ENCODE measurements at places on chromosomes 11 and 22. TPM values are rescaled to one million over a fixed set of nuclear protein-coding genes. Genes with fewer than 3 reads are reported as not detected.

GRCh38 chr11:75547617-75548058 lies 14.4 kb upstream of the SERPINH1 start:
- no peak for DNase-seq

DNA sequence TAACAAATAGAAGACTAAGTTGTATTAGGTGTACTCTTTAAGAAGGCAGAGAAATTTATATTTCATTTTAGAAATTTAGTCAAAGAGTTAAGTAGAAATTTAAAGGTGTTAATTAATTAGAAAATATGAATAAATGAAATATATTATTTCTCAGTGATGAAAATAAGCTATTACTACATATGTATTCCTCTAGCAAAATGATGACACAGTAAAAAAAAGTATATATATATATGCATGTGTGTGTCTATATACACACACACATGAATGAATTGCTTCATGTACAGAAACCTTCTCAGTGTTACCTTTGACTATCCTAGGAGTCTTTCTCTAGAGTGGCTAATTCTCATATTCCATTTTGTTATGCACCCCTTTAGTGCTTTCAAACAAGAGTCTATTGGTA lies 7.7 kb downstream of the RNF141 start:
- DNase-seq, result no peak

DNA sequence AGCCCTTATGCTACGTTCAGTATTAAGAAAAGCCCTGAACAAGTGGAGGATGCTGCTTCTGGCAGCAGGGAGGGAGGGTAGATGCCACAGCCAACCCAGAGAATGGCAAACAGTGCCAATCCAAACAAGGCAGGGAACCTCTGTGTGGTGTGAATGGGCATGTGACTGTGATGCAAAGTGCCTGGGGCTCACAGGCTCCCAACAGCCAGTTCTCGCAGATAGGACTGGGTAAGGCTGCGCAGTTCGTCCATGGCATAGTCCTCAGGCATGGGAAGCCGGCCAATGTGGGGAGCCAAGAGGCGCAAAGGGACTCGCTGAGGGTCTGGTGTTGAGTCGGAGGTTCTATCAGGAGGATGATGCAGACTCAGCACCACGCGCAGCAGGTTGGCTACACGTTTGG lies 4.8 kb upstream of the CHRNA10 start:
- no peak for DNase-seq

DNA sequence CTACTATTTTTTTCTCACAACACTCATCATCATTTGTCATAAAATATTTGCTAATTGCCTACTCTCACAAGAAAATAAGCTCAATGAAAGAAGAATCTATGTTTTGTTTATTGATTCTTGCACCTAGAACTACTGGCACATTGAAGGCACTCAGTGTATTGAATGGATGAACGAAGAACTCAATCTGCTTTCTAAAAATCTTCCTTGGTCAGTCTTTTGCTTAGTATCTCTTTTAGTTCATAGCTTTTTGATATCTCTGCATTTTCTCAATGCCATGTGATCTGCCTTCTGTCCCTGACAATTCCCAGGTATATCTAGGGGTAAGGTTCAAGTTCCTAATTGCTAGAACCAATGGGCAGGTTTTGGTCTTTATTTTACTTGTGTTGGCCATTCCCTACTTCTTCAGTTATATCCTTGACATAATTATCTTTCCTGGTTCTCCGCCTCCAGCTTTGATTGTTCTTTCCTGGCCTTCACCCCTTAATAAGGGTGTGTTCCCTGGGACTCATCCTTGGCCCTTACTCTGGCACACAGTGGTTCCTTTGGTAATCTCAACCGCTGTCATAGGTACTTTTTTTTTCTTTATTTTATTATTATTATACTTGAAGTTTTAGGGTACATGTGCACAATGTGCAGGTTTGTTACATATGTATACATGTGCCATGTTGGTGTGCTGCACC lies 96.4 kb downstream of the CCDC83 start:
- DNase-seq, result no peak

- no peak for DNase-seq
Measured at GRCh38 chr22:35488513-35488912, 52.1 kb upstream of the RASD2 start.

DNA sequence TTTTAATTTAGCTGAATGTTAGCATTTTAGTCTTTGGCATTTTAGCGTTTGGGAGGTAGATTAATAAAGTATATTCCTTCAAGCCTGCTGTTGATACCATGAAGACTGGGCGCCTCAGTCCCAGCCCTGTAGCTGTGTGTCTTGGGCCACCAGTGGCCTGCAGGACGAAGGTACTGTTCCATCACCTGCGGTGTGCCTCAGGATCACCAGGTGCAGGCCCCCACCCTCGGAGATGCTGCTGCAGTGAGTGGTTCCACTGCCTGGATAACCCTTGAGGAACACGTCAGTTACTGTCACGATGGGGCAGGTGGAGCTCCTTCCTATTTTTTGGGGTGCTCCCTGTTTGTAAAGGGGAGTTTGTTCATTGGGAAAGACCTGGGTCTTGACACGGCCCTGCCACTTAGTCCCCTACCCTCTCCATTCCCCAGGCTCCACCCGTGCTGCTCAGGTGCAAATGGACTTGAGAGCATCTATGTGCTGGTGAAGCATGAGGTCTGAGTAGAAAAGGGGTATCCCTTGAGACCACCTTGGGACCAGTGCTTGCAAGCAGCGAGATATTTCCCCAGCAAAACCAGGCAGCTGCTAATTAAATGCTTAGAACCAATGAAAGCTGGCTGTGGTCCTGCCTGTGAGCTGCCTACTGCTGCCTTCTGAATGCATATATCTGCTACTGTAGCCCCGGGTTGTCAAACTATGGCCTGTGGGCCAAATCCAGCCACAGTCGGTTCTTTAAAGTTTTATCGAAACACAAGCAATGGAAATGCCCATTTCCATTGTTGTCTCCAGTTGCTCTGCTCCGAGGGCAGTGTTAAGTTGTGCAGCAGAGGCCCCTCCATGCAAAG lies 28.7 kb downstream of the INCENP start:
- peak; percentile 14 for DNase-seq

DNA sequence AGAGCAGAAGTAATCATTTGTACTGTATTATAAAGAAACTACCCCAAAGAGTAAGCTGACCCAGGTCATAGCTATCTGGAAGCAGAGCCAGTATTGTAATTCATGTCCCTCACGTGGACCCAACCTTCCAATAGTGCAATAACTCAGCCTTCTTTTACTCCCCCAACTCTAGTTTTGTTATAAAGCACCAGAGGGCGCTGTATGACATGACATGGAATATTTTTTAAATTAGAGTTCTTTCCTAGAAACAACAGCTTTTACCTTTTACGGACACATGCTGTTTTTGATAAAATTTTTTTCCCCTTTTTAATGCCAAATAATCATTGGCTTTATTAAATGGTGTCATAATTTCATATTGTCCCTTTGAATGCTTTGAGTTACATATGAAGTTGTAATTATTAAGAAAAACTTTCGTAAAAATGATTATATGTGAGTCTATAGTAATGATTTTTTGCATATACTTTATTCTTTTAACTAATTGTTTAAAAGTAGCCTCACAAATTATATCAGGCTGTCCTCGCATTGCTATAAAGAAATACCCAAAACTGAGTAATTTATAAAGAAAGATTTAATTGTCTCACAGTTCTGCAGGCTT lies 76.9 kb downstream of the DKK3 start:
- DNase-seq, result no peak

DNA sequence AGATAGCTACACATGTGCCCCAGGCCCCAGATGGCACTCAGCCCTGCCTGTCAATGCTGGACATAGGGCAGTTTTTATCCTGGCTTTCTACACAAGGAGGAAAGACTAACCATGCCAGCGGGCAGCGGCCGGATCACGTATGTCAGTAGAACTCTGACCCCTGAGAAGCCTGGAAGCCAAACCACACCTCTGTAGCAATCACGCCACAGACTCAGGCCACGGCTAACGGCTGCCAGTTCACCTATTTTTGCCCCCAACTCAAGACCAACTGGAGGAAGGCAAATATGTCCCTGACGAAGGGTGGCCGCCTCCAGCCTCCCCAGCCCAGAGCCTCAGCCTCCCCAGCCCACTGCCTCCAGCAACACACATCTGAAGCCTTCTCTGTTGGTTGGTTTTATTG lies 7.2 kb upstream of the CD81 start:
- DNase-seq, result no peak

DNA sequence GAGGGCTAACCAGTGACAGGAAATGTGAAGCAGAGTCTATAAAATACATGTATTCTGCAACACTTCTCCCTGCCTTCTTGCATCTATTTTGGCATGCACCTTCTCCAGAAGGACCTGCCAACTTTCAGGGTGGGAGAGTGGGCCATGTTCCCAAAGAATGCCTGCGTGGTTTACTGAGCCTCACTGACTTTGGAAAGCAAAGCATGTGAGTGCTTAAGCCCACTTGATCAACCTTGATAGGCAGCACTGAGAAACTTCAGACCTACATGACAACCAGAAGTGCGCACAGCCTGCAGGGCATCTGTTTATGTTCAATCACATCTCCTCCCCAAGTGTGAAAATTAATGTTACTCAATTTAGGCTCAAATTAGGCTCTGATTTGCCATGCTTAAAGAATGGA lies 69.2 kb downstream of the AMOTL1 start:
- no peak for DNase-seq

DNA sequence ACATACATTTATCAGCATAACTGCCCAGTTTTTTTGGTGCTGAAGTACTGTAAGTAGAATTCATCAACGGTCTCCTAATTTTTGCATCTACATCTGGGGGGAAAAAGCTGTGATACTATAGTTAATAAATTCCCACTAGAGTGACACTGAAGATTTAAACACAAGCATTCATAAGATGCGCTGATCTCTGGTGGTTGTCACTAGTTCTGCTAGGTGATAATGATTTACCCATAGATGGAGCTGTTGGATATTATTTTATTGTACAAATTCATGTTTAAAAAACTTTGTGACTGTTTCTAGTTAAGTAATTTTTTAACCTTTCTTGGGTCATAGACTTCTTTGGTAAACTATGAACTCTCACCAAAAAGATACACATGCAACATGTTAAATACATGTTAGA lies 106.6 kb downstream of the EMSY start:
- no peak for DNase-seq

DNA sequence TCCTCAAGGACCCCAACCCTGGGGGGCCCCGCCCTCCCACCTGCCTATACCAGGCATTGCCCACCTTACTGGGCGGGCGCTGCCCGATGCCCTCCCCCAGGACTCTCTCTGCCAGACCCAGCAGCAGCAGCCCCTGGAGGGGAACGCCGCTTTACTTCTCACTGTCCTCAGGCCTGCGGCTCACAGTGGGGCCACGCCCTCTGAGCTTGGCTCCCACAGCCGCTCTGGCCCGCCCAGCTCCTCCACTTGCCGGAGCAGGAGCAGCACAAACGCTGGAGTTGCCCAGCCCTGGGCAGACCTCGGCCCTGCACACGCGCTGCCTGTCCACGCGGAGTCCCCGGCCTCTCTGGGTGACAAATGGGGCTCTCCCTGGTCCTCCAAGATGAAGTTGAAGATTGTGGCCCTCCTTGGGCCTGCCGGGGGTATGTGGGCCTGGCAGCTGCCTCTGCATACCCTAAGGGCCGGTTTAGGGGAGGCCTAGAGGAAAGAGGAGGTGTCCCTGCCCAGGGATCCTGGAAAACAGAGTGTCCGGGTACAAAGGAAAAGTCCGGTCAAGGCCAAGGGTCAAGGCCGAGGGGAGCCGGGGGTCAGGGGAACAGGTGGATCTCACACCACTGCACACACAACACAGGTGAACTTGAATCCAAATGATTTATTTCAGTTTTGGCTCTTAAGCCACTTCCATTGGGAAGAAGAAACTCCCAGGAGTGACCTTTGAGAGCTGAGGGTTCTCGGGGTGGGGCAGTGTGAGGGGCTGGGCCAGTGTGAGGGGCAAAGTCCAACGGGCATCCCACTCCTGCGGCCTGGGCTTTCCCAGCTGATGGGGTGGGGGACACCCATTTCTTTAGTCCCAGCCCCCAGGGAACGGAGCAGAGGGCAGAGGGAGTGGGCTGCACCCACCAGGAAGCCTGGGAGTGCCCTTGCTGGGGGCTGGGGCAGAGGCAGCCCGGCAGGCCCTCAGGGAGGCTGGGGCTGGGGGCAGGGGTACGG lies 674 bp upstream of the BAIAP2L2 start:
- no peak for DNase-seq

GRCh38 chr22:28183078-28183860 lies 264.2 kb upstream of the PITPNB start:
- DNase-seq, result no peak

GRCh38 chr11:3892156-3892555 lies 36.7 kb downstream of the STIM1 start:
- DNase-seq, result no peak

DNA sequence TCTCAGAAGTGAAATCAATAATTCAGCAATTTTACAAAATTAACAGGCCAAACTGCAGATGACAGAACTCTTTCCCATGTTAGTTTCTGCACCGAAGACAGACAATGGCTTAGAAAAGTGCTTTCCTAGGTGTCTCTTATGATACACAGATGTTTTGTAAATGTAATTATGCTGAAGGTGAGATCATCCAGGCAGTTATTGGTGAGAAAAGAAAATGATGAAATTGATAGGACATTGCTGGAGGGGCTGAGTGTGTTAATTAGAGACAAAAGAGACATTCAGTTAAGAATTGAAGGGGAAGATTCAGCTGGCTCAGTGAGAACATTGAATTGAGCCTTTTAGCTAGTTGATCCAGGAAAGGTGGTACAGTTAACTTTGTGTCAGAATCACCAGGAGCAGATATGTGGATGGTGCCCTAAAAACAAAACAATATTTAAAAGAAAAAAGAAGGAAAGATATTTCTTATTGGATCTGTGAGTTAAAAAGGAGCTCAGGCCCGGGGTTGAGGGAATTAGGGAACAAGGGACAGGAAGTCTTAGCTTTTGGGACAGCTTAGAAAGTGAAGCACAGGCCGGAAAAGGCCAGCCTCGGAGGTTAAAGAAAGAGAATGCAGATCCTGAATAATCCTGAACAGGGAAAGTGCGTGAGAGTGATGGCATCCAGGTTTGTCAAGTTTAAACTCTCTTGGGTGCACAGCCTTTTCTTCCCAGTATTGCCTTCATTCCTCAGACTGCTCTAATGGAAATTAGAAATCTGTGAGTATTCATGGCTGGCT lies 16.9 kb downstream of the ARHGAP42 start:
- DNase-seq, result no peak

- DNase-seq, result no peak
Measured at GRCh38 chr22:49326558-49326957, 501.1 kb downstream of the BRD1 start.

Gene CD6
- total RNA-seq, result 299 TPM

Gene C11orf91
- total RNA-seq, result not detected

Gene NPTXR
- 1.3 TPM for total RNA-seq

Gene RAG2
- not detected for total RNA-seq

Gene SULT4A1
- not detected for total RNA-seq

Gene UPK2
- not detected for total RNA-seq

Gene MS4A3
- not detected for total RNA-seq

Gene B4GALNT4
- 0.53 TPM for total RNA-seq

Gene CD3G
- total RNA-seq, result 225 TPM

Gene ELP4
- total RNA-seq, result 19.0 TPM
